ENCODE measurements at places on chromosomes 1 and 21.

GRCh38 chr1:99496067-99496466 lies 149.8 kb upstream of the PALMD start:
- DNase-seq: no peak

DNA sequence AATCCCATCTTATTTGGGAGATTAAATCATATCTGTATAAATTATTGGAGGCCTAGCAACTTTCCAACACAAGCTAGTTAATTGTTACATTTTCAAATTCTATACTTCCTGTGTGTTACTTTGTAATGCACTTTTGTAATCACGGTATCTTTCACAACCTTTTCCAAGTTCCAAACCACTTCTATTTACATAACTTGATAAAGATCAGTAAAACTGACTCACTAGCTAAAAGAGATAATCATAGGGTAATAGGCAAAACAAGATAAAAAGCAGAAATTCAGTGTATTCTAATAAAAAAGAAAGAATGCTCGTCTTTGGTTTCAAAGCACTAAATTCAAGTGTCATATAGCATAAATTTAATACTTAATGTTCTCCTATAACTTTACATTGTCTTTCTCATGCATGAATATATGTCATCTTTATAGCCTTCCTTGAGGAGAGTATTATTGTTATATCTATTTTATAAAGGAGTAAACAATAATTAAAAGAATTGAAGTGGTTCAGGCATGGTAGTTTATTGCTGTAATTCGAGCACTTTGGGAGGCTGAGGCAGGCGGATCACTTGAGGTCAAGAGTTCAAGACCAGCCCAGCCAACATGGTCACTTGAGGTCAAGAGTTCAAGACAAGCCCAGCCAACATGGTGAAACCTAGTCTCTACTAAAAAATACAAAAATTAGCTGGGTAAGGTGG lies 66.4 kb downstream of the RGS13 start:
- DNase-seq: no peak

GRCh38 chr1:11341901-11342552 lies 69.0 kb downstream of the UBIAD1 start:
- DNase-seq: no peak

DNA sequence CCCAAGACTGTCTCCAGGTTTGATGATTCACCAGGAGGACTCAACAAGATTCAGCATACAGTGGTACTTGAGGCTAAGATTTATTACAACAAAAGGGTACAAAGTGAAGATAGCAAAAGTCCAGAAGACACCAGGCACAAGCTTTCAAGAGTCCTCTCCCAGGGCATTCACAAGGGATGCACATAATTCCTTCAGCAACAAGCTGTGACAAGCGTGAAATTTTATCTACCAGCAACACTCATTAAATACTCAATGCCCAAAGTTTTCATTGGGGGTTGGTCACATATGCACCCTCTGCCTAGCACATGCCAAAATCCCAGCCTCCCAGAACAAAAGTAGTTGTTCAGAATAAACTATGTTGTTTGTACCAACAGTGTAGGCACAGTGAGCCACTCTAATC lies 62.3 kb downstream of the PRKACB start:
- DNase-seq: no peak

- no peak for DNase-seq
These were observed 1441.0 kb downstream of the BRINP3 start for GRCh38 chr1:189036628-189037027.

- DNase-seq: peak; percentile 28
These were observed 279.9 kb downstream of the PTPRU start for GRCh38 chr1:29516063-29516820.

GRCh38 chr1:57229076-57229475 lies 194.8 kb downstream of the DAB1 start:
- DNase-seq: no peak

DNA sequence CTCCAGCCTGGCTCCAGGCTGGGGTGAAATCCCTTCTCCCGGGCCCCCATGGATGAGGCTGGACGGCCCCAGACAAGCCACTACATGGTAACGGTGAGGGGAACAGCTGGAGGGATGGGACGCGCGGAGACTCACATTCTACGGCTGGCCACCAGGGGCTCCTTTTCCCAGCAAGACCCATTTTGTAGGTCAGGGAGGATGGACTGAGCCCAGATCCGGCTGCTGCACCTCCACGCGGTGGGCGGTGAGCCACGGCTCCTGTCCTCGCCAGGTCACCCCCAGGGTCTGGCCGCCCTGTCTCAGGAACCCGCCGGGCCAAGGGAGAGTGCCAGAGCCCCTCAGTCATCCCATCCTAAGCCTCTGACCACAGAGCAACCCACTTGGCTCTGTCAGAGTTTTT lies 75.0 kb upstream of the ACTRT2 start:
- DNase-seq: no peak

GRCh38 chr21:27189870-27190269 lies 223.0 kb upstream of the ADAMTS5 start:
- DNase-seq: no peak

DNA sequence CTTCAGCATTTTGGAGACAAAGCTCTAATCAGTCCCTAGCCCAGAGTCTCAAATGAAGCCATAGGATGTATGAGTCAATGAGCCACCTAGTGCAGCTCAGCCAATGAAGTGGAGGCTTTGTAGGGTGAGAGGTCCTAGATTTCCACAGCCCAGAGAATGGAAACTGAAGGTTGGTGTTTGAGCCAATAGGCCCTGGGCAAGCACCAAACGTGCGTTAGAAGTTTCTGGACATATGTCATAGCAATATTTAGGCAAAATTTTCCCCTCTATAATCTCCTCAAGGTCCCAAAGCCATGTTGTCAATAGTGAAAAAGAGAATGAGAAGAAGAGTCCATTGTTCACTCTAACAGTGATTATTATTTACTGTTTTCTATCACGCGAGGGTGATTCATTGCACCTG lies 361.3 kb downstream of the PLPP3 start:
- DNase-seq: no peak

DNA sequence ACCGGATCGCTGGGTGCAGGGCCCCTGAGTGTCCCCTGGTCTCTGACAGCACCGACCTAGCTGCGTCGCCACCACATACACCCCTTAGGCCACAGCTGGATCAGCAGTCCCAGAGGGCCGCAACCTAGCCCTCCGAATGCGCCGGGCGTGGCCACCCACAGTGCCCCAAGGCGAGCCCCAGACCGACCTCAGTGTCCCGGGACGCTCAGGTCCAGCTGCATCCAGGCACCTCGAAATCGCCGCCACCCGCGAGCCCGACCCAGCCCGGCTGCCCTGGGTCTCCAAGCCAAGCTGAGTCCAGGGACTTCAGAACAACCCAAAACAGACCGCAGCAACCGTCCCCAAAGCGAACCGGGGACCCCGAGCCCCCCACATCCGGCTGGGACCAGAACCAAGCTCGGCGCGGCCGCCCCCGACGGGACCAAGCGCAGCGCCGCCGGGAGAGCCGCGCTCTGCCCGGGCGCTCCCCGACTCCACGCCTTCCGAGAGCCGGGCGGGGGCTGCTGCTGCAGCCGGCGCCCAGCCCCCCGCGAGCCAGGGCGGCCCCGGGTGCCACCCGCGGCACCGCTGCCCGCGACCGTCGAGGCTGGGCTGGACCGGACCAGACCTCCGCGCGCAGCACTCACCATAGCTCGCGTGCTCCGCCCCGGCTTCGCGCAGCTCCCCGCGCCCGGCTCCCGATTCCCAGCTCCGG lies 54.6 kb upstream of the ECE1 start:
- no peak for DNase-seq

DNA sequence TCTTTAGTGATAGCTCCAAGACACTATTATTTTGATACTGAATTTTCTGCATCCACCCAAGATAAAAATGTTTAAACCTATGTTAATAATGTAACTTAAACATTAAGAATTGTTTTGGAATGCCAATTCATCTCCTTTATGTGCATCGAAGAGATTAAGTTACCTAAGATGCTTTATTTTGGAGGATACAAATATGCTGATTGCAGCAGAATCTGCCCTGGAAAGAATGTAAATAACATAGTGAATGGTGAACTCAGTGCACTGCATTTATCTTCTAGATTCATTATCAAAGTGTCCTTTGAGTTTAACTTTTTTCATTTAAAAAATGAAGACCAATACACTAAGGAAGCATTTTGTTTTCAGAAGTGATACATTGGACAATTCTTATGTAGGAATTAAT lies 757.2 kb downstream of the MRPL39 start:
- DNase-seq: no peak

- no peak for DNase-seq
These were observed 199.4 kb upstream of the EDN2 start for GRCh38 chr1:41683681-41684500.

DNA sequence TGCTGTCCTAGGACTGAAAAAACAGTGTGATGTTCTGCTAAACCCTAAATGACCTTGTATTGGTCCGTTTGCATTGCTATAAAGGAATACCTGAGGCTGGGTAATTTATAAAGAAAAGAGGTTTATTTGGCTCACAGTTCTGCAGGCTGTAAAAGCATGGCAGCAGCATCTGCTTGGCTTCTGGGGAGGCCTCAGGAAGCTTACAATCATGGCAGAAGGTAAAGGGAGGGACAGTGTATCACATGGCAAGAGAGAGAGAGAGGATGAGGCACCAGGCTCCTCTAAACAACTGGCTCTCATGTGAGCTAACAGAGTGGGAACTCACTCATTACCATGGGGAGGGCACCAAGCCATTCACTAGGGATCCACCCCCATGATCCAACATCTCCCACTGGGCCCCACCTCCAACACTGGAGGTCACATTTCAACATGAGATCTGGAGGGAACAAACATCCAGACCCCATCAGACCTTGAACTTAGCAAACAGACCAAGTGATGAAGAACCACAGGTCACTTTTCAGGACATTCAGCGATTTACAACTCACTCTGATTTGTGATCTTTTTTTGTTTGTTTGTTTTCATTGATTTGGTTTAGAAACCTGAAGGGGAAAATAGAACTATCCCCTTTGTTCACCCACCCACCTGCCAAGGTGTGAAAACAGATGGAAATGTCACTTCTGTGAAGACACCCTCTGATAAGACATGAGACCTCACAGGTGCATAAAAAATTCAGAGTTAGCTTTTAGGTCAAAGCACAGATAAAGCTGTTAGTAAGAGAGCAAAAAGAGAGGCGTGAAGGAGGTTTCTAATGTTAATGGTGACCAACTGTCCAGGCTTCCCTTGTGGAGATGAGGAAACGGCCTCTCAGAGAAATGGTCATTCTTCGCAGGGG lies 104.2 kb upstream of the RALGPS2 start:
- DNase-seq: no peak

- DNase-seq: no peak
These were observed 28.2 kb upstream of the ZBTB21 start for GRCh38 chr21:42038393-42038792.

GRCh38 chr1:67431869-67432578 lies 1.8 kb upstream of the SERBP1 start:
- no peak for DNase-seq

DNA sequence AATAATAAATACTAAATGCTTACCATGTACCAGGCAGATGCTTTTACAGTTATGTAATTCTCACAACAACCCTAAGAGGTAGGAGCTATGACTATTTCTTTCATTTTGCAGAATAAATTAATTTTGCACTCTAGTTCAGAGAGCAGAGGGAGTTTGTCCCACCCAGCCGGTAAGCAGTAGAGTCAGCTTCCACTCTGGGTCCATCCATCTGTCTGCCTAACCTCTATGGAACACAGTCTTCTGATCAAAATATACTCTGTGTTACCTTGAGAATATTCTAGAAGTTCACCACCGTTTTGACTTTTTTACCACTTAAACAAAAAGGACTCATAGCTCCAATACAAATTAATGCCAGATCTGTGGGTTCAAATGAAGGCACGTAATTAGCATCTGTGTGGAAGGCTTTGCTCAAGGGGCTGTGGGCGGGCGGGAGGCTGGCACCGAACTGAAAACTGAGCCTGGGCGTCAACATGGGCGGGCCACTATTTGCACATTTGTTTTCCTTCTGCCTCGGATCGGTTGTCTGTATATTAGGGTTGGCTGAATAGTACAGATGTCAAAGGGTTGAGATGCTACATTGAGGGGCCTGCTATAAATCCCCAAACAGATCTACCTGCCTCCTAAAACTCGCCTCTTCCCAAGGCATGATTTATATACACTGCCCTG lies 33.1 kb upstream of the LMO4 start:
- no peak for DNase-seq

DNA sequence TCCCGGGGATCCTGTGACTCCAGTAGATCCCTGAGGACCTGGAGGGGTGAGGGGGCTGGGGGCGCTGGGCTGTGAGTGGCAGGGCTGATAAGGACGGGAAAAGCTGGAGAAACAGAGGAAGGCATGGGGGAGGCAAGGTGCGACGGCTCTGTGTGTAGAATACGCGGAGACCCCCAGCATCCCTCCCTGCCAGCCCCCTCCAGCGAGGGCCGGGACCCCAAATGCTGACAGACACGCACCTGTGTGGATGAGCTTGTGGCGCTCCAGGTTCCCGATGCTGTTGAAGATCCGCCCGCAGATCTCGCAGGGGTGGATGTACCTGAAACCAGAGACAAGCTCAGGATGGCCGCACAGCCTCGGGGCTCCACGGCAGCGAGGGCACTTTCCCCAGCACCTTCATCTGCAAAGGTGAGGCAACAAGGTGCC lies 53.0 kb upstream of the RIPK4 start:
- no peak for DNase-seq

DNA sequence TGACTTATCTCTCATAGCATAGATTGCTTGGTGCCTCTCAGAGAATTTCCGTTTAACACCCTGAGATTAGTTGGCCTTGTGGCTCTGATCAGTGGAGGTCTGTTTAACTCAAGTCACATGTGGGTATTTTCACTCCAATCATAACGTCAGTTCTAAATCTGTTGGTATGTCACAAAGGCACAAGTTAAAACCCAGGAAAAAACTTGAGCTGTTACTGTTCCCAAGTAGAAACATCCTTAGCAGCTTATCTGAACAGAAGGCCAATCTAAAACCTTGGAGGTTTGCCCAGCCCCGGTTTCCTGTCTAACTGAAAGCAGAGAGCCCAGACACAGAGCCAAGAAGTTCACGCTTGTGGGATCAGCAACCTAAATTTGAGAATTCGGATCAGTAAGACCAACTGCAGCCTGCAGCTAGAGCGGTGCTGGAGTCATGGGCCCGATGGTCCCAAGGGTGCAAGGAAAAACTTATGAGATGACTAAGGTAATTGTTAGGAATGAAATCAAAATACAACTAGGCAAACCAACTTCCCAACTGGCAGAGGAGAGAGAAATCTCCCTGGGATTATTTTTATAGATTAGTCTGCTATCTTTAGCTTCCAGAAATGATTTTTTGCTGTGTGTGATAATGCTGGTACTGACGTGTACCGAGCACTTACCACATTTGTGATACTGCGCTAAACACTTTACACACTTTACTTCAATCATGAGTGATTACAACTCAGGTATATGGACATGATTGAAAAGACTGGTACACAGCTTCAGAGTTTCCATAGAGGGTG lies 90.2 kb upstream of the C1orf21 start:
- DNase-seq: peak; percentile 88
